ENCODE measurements at places on chromosomes 3 and 15.

DNA sequence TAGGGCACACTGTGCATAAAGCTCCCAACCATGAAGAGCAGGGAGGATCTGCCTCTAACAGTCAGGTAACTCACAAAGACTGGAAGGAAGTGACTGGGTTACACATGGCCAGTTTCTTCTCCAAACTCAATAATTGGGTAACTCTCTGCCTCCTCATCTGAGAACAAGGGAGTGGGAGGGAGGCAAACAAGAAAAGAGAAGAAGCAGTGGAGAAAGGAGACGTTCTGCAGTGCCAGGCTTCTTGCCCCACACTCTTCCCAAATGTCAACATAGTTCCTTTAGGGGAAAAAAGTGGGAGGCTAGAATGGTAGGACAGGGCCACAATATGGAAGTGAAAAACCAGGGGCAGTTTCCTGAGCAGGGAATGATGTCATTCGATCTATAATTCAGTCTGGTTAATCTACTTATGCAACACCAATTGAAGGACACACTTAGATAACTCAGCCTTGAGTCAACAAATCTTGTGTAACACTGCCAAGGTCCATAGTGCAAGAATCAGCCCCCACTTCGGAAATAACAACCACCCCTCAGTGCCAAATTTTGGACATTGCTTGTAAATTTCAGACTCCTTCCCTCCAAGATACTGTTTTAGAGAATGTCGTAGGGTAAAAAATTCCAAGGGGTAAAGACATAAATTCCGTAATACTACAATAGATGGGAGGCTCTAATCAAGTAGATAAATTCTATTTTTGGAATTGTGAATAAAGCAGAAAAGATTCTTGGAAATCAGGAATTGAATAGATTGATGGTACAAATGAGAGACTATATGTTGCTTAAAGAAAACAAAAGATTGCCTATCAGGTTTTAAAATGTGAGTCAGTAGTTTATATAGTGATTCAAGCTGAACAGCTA, 143.0 kb downstream of the LPP start:
- DNase-seq, result no peak

GRCh38 chr3:169526246-169526645, 137.3 kb downstream of the MECOM start:
- no peak for DNase-seq

GRCh38 chr15:68277131-68277602, 378 bp upstream of the FEM1B start:
- peak; percentile 58 for DNase-seq

DNA sequence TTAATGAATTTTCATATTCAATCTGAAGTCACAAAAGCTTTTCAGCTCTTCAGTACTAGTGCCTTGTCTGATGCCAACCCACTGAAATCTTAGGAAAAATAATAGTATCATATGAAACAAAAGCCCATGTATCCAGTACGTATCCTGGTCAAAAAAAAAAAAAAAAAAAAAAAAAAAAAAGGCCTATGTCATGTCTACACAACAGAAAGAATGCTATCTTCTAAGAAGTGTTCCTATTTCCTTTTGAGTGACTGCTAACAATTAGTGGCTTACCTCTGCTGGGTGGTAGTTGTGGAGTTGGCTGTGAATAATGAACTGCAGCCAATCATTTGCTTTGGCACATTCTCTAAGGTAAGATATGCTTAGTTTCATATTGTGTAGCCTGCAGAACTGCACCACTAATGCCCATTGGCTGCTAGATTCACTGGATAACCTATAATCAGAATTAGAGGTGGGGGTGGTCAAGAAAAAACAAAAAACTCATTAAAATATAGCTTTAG, 59.6 kb downstream of the EIF3J start:
- DNase-seq, result no peak

GRCh38 chr3:126155819-126156218, 24.6 kb downstream of the ALDH1L1 start:
- no peak for DNase-seq

DNA sequence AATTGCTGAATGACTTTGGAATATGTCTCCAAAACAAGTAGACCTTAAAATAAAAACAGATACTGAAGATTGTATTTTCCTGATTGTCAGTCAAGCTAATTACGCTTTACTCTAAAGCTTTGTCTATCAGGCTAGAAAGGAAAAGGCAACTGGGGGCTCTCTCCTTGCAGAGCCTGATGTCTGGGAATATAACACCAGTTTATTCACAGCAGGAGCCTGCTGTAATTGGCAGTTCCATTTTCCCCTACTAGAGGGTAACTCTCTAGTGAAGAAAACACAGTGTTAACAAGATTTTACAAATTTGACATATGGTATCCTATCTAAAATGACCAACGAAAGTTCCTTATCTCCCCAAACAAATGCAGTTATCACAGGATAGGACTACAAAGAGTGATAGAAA, 158.8 kb downstream of the PDZRN3 start:
- DNase-seq, result no peak

GRCh38 chr3:104520228-104520655, 846.5 kb upstream of the ALCAM start:
- no peak for DNase-seq

GRCh38 chr15:66429117-66429516, 42.4 kb downstream of the MAP2K1 start:
- DNase-seq, result no peak

DNA sequence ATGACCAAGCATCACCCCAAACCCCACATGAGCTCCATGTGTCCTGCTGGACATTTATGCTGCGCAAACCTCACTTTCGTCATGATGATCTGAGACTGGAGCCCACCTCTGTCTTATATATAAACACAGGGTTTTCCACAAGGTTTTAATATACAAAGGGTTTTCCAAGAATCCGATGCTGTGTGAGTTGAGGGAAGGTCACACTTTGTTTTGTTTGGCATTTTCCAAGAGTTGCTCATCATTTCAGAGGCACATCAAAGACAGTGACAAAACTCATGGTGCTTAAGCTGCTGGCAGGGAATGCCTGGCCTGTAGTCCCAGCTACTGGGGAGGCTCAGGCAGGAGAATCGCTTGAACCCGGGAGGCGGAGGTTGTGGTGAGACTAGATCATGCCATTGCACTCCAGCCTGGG, 20.0 kb downstream of the EFCC1 start:
- no peak for DNase-seq

GRCh38 chr3:192091831-192092230, 630.9 kb downstream of the PYDC2 start:
- DNase-seq, result no peak

DNA sequence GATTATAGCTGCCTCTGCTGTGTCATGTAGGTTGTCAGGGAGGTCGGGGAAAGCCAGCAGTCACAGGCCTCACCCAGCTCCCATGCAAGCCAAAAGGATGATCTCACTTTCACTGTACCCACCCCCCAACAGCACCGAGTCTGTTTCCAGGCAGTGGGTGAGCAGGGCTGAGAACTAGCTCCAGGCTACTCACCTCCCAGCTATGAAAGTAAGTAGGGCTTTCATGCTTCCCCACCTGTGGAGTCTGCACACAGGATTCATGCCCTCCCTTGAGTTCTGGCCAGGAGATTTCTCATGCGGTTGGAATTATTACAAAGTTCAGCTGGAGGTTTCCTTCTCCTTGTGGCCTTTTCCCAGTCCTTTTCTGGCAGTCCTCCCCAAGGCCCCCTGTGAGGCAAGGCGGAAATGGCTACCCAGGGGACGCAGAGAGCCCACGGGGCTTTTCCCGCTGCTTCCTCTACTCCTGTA, 356.2 kb downstream of the SV2B start:
- no peak for DNase-seq

- DNase-seq, result no peak
Measured at GRCh38 chr3:151421938-151422337, 37.4 kb upstream of the P2RY12 start.

- no peak for DNase-seq
Measured at GRCh38 chr3:106380232-106380631, 511.4 kb upstream of the CBLB start.

- no peak for DNase-seq
Measured at GRCh38 chr3:135637013-135637412, 328.5 kb upstream of the PPP2R3A start.

DNA sequence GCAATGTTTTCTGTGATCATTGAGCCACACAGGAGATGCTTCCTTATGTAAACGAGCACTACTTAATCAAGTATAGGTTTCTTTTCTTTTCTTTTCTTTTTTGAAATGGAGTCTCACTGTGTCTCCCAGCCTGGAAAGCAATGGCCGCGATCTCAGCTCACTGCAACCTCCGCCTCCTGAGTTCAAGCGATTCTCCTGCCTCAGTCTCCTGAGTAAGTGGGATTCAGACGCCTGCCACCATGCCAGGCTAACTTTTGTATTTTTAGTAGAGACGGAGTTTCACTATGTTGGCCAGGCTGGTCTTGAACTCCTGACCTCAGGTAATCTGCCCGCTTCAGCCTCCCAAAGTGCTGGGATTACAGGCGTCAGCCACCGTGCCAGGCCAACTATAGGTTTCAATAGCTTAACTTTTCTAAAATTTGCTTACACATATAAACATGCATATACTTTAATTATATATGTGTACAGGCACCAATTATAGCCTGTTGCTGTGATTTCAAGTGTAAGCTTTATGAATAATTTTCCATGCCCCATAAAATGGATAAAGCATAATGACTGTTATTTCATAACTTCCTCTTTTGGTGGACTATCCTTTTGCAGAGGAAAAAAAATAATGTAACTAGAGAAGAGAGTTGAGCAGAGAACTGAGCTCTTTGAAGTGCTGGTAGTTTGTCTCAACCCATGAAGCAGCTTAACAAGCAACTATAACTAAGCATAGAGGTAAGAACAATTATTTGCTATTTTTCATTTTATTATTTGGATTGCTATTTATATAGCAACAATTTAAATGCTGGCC, 24.8 kb upstream of the MBNL1 start:
- DNase-seq, result no peak

DNA sequence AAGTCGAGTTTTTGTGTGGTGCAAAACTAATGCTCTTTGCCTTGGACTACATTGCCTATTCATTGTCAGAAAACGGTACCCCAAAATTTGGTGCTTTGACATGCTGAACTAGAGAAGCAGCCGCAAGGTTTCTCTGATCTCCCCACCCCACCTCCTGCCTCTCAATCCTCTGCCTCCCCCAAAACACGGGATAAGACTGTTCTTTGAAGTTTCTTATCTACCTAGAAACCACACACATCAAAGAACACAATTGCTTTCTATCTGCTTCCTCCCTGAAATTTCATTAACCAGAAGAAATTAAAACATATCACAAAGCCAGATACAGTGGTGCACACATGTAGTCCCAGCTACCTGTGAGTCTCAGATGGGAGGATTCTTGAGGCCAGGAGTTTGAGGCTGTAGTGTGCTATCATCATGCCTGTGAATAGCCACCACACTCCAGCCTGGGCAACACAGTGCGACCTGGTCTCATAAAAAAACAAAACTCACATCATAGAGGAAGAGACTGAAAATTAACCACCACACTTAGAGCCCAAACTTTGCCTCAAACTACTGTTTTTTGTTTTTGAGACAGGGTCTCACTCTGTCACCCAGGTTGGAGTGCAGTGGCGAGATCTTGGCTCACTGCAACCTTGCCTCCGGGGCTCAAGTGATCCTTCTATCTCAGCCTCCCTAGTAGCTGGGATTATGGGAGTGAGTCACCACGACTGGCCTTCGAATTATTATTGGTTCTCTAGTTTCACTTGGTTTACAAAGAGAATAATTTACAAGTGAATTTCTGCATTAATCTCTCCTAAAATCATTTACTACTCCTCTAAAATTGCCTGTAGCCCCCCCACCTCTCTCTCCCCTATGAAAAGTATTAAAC, 2.7 kb upstream of the PCNP start:
- no peak for DNase-seq

DNA sequence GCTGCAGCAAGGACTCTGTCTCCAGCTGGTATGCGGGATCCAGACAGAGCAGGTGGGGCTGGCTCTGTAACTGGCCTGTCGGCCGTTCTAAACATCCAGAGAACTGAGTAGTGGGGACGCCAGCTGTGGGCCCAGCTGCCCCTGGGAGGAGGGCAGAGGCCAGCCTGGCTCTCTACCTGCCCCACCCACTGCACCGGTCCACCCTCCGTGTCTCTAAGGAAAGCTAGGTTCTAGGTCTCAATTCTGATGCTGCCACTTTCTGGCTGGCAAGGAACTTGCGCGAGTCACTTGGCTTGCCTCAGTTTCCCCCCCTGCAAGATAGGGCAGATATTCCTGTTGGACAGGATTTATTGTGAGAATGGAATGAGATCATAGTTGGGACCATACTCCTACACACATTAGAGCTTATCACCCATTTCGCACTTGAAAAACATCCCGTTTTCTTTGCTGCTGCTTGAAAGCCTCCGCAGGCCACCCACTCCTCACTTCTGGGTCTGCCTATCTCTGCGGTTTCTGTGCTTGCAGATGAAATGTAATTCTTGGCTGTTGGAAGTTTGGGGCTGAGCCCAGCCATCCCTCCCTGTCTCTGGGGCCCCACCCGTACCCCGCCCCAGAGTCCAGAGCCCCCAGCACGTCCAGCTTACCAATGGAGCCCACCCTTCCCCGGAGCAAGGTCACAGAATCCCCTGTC, 65.8 kb downstream of the IQSEC1 start:
- DNase-seq, result no peak

DNA sequence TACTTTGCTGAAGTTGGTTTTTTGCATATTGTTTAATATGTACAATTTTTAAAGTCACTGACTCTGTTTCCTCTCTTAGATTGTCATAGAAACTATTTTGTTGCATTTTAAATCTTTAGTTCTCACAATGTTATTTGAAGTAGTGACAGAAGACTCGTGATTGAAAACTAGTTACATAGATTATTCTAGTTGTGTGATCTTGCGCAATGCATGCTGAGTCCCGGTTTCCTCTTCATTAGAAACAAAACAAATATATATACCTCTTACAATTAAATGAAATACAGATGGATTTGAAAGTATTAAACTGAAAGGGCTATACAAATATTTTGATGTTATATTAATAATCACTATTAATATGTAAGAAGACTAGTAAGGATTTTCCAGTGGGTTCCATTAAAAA, 333.0 kb downstream of the LPP start:
- no peak for DNase-seq
